Glomerular endothelial cell (primary cell): ENCODE measurements at places on chromosomes 5 and 9.

- DNase-seq = no peak
Measured at GRCh38 chr5:30401479-30402058, 791.9 kb upstream of the CDH6 start.

GRCh38 chr9:136019681-136020060 lies 58.5 kb upstream of the UBAC1 start:
- no peak for DNase-seq

- DNase-seq = no peak
Measured at GRCh38 chr5:142955628-142956027, 185.5 kb downstream of the ARHGAP26 start.

DNA sequence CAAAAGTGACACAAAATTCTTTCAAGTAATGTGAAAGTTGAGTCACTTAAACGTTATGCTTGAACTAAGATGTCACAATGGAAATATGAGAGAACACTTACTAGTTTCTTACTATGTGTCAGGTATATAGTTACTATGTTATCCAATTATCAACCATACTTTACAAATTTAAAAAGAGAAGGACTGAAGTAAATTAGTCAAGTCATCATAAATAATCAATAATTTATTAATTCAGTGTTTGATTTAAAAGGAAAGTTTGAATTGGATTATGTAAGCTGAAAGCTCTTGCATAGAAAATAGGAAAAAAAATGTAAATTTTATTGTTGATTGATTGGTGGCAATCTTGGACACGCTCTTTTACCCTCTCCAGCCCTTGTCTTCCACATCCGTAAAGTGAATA lies 76.3 kb downstream of the GABRA1 start:
- DNase-seq = no peak

GRCh38 chr9:35453786-35454185 lies 36.1 kb upstream of the RUSC2 start:
- no peak for DNase-seq

GRCh38 chr9:85053206-85053786 lies 383.8 kb downstream of the NTRK2 start:
- no peak for DNase-seq

DNA sequence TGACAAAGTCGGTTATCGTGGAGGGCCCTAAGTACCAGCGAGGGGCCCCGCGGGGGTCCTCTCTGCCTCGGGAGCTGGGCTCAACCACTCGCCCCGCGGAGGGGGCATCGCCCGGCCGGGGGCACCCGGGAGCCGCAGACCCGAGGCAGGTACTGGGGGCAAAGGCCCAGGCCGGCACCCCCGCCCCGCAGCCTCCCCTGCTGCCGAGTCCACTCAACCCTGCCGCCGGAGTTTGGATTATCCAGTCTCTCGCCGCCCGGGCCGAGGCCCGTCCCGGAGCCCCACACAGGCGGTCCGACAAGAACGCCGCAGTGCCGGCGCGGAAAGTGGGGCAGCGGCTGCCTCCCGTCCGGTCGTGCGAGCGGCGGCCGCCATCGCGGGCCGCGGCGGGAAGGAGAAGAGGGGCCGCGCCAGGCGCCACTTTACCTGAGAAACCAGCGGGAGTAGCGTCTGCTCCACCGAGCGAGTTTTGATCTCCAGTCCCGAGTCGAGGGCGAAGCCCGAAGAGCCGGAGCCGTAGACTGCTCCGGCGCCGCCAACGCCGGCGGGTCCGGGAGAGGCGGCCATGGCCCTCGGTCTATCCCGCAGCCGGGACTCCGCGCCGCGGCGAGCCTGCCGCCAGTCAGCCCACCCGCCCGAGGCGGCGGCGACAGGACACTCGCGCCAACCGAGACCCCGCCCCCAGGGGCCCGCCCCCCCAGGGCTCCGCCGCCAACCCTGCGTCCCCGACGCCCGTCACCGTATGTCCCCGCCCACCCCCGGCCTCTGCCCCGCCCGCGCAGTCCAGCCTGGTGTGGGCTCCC lies at the start of gene CTNNAL1:
TSS of gene CTNNAL1 (minus strand) at position 624 of the 803 bp plus-strand sequence. CDS start at position 567, 57 bp downstream.
- DNase-seq = no peak

DNA sequence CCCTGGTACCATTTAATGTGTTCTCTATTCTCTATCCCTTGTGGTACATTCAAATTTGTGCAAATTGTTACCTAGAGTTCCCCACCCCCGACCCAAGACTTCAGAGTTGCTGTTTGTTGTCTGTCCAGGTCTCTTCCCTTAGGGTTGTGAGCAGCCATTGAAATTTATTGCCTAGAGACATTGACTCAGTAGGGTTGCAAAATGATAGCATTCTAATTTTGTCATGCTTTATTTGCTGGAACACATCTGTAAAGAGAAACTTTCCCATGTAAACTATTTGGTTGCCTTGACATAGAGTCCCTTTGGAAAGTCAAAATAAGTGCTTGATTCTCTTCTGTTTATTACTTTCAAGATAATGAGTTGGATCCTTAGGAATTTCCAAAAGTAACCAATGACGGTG lies 91.7 kb upstream of the KLF9 start:
- DNase-seq = no peak

DNA sequence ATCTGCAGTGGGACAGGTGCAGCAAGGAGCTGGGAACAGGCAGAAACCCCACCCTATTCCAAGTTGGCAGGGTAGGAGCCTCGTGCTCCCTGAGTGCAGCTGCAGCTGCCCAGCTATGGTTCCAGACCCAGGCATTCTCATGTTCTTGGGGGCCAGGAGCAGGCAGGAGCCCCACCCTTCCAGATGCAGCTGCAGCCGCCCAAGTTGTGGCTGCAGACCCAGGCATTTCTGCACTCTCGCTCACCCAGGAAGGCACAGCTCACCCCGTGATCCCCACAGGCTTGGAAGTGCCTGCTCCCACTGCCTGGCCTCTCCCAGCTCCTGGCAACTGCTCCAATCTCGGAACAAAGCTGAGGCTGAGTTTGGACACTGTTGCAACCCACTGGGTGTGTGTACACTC lies 275.8 kb upstream of the ADRA1B start:
- DNase-seq = no peak

DNA sequence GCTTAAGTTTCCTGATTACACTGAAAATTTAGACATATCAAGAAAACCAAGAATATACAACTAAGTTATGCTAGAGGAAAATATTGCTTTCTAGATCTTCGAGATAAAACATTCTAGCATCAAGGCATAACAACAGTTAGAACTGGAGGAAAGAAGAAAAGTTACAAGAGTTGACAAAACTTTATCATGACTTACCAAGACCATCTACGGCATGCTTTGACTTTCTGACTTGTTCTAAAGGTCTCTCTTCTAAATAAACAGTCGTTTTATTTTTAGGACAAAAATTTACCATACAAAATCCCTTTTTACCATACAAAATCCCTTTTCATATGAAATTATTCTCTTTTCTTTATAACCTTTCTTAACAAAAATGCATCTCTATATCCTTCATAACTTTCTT lies 1110.1 kb upstream of the CDH10 start:
- no peak for DNase-seq

- no peak for DNase-seq
Measured at GRCh38 chr9:89426384-89426961, 71.4 kb downstream of the SEMA4D start.

DNA sequence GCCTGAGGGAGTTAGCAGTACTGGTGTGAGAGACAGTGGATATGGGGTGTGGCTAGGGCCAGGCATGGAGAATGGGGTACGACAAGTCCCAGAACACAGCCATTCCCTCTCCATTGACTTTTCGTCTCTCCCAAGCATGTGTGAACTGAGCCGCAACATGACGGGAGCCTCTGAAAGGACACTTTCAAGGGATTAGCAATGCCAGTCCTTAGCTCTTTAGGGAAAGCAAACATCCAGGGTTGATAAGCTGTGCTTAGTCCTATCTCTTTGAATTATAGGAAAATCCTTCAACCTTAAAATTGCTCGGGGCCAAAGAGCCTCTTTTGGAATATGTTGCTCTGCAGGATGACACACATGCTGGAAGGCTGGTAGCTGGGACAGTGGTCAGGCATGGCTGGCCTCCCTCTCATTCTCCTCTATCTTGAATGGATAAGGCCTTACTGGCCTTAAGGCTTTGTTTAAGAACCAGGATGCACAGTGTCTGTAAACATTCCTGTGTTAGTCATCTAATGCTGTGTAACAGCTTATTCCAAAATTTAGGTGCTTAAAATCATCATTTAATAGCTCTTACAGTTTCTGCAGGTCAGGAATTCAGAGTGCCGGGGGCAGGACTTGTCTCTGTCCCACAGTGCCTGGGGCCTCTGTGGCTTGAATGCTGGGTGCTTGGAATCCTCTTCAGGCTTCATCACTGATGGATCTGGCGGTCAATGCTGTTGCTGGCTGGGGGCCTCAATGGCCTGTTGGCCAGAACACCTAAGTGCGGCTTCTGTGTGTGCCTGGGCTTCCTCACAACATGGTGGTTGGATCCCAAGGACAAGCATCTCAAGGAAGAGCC lies 95.3 kb downstream of the PTTG1 start:
- no peak for DNase-seq

- DNase-seq = no peak
Measured at GRCh38 chr5:154899151-154899816, 38.7 kb downstream of the GEMIN5 start.

DNA sequence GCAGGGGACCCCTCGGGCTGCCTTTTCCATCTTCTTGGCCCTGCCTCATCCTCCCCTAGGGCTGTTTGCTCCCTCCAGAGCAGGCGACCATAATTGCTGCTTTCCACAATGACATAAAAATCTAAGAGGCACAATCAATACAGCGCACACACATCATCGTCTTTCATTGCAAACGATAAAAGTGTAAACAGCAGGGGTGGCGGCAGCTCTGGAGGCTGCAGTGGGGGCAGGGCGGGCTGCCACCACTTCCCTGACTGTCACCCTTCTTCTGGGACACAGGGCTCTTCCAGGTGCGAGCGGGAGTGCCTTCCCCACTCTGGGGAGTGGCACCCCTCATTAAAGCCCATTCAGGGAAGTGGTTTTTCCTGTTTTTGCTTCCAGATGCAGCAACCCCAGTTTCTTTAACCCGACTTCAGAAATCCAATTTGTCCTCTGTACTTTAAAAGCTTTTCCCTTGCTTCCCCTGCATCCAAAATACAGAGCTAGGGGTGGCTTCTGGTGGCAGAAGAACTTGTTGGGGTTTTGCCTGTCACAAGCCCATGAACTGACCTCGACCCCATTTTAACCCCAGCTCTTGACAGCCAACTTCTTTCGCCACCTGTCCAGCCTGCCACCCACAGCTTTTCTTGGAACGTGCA lies 45.7 kb downstream of the TSPAN17 start:
- no peak for DNase-seq

- DNase-seq = no peak
Measured at GRCh38 chr9:77597057-77597456, 51.1 kb downstream of the GNA14 start.

- DNase-seq = no peak
Measured at GRCh38 chr9:98220911-98221310, 28.5 kb upstream of the CORO2A start.

GRCh38 chr5:87030699-87031098 lies 237.0 kb upstream of the RASA1 start:
- no peak for DNase-seq

- DNase-seq = no peak
Measured at GRCh38 chr9:98372077-98372836, 116.8 kb upstream of the TBC1D2 start.

GRCh38 chr9:97774673-97775072 lies 77.5 kb upstream of the XPA start:
- no peak for DNase-seq

- DNase-seq = no peak
Measured at GRCh38 chr5:144195448-144195847, 24.8 kb downstream of the KCTD16 start.

DNA sequence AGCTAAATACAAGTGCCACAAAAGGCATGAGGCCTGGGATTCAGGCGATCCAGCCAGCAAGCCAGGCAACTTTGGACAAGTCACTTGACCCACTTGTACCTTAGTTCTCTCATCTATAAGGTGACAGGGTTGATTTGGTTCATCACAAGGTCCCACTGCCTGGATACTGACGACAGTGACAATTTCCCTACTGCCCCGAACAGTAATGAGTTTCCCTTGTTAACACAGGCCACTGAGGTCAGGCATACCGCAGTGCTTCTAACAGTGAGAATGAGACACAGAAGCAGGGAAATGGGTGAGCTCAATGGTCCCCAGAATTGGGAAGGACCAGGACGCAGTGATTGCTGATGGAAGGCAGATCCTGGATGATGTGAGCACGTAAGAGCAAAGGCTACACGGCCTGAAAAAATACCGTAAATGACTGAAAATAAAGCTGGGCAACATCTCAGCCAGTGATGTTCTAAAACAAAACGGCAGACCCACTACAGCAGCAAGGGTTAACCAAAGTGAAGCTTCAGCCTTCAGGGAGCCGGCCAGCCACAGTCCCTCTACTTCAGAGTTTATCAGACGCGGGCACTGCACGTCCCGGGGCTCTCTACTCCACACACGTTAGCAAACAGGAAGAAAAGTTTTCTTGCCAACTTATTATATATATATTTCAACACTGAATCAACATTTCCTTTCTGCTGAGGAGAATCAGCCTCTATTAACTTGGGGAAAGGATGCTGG lies 846 bp downstream of the MGAT1 start:
- DNase-seq = no peak

GRCh38 chr5:95727764-95728191 lies 3.4 kb upstream of the RHOBTB3 start:
- DNase-seq = no peak

- no peak for DNase-seq
Measured at GRCh38 chr5:115709585-115709984, 83.7 kb upstream of the TMED7 start.

GRCh38 chr9:110874963-110875674 lies 163.2 kb downstream of the LPAR1 start:
- no peak for DNase-seq

DNA sequence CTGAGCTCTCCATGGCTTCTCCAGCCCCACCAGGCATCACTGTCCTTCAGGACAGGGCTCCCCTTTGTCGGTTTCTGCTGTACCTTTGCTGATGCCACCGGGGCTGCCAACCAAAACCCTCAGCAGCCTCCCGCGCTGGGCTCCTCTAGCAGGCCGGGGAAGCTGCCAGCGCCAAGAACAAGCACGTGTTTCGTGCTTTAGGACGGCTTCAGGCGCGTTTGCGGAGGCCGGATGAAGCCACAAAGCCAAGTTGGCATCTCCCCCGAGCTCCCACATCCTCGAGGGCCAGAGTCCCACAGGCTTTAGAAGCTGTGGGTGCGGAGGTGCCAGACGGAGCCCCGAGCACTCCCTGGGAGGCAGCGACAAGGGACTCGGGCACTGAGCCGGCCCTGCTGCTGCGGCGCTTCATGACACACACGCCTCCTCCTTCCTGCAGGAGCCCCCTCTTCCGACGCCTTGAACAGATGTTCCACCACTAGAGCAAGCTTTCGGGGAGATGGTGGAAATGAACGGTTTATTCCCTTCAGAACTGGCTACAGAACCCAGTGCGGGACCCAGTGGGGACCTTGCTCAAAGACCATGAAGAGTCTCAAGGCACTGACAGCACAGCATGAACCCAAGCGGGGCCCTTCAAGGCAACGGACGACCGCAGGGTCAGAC lies 36.7 kb downstream of the SARDH start:
- no peak for DNase-seq

DNA sequence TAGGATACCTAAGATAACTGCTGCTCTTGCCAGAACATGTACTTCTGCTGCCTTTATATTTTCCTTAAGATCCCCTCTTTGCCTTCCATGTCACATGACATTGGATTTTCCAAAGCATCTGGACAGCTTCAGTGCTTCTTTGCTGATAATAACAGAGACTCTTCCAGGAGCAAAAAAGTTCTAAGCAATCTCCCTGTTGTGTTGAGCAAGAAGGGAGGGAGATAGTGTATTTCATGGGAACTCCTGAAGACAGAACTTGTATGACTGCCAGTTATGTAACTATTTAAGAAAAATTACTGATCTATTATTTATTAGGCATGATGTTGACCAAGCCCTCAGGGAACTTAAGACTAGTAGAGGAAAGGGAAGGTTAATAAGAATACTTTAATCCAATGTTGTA lies 454.7 kb downstream of the SPATA31D1 start:
- no peak for DNase-seq

- DNase-seq = no peak
Measured at GRCh38 chr5:177304392-177305119, 957 bp downstream of the PRELID1 start.
